ENCODE measurements at places on chromosomes 16 and 17.

DNA sequence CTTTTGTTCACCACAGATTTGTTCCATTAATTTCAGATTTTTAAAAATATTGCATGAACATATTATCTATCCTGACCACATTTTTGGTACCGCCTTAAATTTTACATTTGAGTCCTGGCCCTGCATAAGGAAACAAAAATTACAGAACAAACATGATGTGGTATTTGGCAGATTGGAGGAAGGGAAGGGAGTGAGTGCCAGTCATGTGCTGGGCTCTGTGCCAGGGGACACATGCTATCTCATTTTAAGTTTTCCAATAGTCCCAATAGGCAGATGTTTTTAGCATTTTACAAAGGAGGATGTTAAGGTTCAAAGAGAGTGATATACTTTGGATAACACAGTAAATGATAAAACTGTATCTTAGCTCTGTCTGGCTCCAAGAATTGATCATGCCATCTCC lies 185.1 kb downstream of the CDK5R1 start:
- no peak for DNase-seq

GRCh38 chr17:82684228-82684841 lies 14.2 kb downstream of the RAB40B start:
- no peak for DNase-seq

- DNase-seq = no peak
These were observed 54.6 kb downstream of the TBC1D16 start for GRCh38 chr17:79981090-79981489.

- no peak for DNase-seq
These were observed 7.3 kb upstream of the ALOX15 start for GRCh38 chr17:4648741-4649140.

DNA sequence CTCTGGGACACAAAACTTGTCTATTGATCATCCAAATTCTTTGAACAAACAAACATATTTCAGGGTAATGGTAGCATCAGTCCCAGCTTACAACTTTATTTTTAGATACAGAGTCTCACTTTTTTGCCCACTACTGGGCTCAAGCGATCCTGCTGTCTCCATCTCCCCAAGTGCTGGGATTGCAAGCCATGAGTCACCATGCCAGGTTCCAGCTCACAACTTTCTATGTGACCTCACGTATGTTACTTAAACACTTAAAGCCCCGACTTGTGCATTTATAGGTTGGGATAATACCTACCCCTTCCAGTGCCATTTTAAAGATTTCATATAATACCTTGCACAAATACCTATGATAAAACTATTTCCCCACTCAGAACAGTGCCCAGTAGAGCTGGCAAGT lies 42.0 kb upstream of the KSR1 start:
- DNase-seq = no peak

DNA sequence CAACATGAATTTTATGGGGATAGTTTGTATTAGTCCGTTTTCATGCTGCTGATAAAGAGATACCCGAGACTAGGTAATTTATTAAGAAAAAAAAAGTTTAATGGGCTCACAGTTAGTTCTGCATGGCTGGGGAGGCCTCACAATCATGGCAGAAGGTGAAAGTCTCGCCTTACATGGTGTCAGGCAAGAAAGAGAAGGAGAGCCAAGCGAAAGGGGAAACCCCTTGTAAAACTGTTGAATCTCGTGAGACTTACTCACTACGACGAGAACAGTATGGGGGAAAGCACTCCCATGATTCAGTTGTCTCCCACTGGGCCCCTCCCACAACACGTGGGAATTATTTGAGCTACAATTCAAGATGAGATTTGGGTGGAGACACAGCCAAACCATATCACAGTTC lies 181.5 kb downstream of the PRKCA start:
- DNase-seq = no peak

DNA sequence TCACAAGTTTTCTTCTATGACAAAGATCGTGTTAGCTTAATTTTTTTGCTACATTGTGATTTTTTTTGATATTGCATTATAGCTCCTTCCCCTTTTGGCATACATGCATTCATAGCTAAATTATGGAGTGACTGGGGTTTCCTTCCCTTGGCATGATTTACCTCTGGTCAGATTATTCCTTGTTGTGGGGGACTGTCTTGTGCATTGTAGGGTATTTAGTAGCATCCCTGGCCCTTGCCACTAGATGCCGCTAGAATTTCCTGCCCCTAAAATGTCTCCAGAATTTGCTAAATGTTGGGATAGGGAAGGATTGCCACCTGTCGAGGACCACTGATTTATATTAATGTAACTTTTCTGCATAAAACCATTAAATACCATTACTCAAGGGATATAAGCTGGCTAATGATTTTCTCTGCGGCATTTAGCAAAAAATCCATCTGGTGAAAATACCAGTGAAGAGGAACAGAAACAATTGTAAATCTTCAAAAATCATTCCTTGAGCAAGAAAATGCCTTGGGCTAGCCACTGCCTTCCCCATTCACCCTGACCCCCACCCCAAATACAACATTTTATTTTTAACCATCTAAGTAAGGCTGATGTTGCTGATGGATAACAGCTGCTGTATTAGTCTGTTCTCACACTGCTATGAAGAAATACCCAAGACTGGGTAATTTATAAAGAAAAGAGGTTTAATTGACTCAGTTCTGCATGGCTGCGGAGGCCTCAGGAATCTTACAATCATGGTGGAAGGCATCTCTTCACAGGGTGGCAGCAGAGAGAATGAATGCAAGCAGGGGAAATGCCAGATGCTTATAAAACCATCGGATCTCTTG lies 195.2 kb downstream of the MAP2K6 start:
- no peak for DNase-seq

- DNase-seq = peak; percentile 19
These were observed 19.1 kb downstream of the TRARG1 start for GRCh38 chr17:1298606-1299005.

GRCh38 chr16:66304151-66304550 lies 62.3 kb upstream of the CDH5 start:
- DNase-seq = no peak

DNA sequence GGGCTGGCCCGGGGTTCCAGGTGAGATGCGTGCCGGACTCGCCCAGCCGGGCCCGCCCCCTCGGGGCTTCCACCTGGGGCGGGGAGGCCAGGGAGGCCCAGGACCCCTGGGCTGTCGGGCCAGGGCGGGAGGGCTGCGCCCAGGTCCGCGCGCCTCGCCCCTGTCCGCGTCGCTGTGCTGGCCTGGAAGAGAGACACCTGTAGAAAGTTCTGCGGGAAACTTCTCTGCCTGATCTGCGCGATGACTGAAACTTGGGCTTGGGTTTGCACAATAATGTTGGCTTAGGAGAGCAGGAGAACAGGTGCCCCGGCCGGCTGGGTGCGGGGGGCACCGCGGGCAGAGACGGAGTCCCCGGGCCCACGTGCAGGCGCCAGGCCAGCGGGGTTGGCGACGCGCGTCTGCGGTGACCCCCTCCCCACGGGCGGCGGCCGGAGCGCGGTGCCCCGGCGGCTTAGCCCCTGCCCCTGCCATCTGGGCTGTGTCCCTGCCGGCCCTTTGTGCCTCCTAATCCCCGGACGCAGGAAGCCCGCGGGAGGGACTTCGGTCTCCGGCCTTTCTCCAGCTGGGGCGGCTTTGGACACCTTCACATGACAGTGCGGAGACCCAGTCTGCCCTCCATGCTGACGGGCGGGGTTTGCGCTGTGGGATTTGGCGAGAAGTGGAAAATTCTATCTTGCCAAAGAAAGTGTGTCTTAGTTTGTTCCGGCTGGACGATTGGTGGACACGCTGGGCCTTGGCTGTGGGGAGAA lies 483 bp downstream of the LLGL2 start:
- DNase-seq = no peak

GRCh38 chr17:74006371-74006770 lies 197.1 kb upstream of the RPL38 start:
- DNase-seq = no peak

DNA sequence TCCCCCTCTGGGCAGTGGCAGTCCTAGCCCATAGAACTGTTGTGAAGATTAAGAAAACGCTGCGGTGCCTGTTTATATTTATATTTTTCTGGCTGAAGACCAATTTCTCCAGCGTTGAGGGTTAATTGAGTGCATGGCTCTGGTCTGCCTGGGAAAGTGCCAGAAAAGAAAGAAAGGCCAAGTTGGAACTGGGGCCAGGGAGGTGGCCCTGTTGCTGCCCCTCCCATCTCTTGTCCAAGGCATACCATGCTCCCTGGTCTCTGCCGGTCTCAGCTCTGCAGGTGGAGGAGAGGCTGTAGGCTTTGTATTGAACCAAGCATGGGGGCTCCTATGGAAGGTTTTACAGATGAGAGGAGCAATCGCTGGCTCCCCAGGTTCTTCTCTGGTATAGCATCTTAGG lies 124.7 kb downstream of the MGAT5B start:
- no peak for DNase-seq

DNA sequence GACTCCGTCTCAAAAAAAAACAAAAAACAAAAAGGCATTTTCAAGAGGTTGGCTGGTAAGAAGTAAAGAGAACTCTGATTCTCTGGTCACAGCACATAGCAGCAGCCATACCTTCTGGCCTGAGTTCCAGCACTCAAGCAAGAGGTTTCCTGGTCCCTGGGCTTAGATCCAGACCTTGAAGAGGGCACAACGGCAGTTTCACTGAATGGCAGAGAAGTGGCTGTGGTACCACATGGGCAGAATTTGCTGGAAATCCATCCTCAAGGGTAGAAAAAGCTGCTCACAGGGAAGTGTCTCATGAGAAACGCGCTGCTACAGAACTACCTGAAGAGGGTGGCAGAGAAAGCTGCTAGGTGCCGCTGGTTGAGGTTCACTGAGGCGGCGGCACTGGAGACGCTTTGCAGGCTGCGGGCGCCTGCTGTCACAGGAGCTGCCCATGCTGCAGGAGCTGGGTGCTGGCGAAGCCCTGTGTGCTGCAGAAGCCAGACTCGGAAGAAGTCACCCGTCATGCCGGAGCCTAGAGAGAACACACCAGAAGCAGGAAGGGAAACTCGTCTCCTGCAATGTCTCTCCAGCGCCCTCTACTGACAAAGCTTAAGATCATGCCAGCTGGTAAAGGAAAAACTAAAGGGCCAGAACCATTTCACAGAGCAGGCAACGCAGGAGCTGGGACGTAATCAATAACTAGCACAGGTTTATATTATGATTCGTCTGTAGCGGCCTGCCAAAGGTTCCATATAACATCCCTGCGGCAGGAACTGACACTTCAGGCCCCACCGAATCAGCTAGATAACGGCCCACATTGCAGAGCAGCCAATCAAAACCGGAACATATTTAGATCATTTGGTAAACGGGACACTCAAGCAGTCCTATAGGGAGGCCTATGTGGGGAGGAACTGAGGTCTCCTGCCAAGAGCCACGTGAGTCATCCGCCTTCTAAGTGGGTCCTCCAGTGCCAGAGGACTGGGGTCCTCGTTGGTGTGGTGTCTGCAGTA lies 5.4 kb upstream of the ZNF213 start:
- DNase-seq = peak; percentile 73

GRCh38 chr16:48158296-48158695 lies 2.5 kb upstream of the ABCC12 start:
- DNase-seq = peak; percentile 34

- no peak for DNase-seq
These were observed 270.0 kb upstream of the PSMD7 start for GRCh38 chr16:74026373-74027281.

DNA sequence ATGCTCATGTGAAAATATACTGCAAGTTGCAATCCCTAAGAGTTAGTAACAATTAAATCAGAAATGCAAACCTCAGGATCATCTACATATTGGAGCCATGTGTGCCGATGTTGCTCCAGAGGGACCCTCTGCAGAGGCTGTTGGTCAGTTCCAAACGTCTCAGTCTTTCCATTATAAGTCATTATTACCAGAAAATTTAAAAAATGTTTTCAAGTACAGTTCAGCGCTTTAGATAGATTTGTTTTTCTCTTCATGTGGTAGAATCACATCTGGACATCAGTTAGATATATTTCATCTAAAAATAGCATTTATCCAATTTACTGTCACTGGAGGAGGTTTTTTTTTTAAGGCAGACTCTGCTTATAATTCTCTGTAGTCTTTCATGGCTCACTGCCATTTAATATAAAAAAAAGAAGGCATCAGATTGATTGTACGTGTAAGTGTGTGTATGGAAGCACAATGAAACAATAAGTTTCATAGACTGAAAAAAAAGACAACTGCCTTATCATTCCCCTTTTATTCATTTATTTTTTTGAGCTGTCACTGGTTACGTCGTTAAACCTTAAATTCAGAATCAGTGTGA lies 46.1 kb upstream of the MARCHF10 start:
- DNase-seq = no peak

GRCh38 chr17:5793899-5794298 lies 209.6 kb upstream of the NLRP1 start:
- DNase-seq = no peak

DNA sequence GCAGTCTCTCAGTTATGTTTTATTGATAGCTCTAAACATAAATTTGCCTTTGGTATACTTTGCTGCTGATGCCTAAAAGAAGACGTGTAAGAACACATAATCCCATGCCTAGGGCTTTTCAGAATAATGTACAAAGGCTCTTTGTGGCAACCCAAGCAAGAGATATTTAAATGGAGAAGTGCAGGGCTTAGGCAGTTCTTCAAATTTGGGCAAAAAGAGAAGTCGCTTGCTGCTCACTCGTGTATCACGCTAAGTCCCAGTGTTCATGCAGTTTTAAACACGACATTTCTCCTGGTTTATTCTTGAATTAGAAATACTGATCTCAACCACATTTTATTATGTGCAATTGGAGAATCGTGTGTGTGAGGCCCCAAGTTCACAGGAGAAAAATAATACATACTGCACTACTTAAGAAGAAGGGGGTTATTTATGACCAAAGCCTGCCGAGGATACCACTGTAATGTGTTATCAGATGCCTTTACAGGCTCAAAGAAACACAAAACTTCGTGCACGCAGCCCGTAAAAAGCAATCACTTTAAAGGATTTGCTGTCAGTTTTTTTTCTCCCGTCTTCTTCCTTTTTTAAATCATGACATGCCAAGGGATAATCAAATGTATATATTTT lies 22.5 kb upstream of the IRX6 start:
- DNase-seq = no peak

DNA sequence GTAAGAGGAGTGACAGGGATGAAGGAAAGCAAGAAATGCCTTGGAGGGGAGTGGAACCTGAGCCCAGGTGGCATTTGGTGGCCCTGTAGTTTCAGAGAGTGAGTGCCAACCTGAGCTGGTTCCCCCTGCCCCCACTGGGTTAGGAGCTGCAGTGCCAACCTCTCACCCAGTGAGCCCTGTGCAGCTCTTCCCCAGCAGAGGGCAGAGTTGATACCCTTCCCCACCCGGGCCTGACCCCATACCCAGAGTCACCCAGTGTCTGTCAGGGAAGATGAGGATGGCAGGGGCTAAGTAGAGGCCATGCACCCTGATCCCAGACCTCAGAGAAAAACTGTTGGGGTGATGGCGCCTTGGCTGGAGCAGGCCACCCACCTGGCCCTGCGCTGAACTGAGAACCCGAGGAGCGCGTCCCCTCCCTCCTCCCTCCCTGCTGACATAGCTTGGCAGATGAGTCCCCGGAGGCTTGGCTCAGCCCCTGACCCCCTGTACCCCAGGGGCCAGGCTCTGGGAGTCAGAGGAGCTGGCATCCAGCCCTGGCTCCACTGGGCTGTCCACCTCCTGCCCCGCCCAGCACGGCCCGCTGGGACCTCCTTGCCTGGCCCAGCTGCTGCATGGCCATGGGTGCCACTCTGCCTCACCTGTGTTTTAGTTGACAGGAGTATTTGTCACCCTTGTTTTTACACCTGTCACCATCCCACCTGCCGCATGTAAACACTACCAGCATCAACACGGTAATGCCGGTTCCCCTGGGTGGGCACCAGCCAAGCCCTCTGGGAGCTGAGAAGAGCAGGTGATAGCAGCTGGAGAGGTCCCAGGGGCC lies 113.9 kb downstream of the AMFR start:
- no peak for DNase-seq

- DNase-seq = no peak
These were observed 67.1 kb downstream of the WNT3 start for GRCh38 chr17:46751425-46751824.

GRCh38 chr17:65552214-65552613 lies 9.2 kb downstream of the AXIN2 start:
- no peak for DNase-seq
